ENCODE measurements at places on chromosomes 6 and 20.

DNA sequence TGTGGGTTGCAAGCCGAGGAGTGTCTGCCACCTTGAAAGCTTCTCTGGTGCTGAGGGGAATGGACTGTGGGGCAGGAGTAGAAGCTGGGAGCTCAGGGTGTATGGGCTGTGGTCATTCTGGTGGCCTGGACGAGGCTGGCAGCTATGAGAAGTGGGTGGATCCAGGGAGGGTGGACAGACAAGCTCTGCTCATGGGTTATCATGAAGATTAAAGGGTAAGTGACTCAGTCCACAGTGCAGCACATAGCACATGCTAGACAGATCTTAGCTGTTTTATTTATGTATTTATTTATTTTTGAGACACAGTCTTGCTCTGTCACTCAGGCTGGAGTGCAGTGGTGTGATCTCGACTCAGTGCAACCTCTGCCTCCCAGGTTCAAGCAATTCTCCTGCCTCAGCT lies 13.8 kb downstream of the RSPO4 start:
- DNase-seq, result no peak

- peak; percentile 19 for DNase-seq
Measured at GRCh38 chr6:106666282-106667021, 37.1 kb downstream of the QRSL1 start.

- no peak for DNase-seq
Measured at GRCh38 chr6:166526937-166527336, 59.5 kb downstream of the RAMACL start.

DNA sequence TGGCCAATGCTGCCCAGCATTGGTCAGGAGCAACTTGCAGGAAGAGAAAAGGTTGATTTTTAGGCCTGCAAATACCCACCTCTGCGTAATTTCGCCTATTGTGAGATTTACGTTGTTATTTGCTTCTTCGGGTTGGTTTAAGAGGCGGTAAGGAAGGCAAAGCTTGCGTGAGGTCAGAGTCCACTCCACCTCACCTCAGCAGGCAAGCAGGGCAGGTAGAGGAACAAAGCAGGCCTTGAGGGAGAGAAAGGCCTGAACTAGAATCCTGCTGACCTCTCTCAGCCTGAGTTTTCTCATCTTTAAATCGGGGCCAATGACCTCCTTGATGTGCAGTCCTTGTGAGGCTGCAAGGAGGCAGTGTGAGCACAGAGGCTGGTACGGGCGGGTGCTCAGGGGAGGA lies 239.1 kb downstream of the CDC5L start:
- no peak for DNase-seq

DNA sequence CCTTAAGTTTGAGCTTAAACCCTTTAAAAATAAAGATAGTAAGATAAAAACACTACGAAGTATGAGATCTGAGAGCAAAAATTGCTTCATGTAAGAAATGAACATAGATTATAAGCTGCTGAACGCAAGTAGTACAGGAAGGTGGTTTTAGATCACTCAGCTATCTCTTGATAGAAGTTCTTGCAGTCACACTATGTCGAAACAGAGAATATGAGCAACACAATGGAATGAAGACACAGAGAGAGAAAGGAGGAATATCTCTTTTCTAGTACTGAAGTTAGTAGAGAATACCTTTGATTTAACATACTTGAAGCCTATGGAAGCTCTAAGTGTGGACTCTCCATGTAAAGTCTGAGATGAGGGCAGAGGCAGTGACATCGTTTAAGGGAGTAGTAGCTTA lies 162.7 kb downstream of the CDK19 start:
- DNase-seq, result no peak

- peak; percentile 45 for DNase-seq
Measured at GRCh38 chr6:137975188-137975940, 108.3 kb downstream of the TNFAIP3 start.

DNA sequence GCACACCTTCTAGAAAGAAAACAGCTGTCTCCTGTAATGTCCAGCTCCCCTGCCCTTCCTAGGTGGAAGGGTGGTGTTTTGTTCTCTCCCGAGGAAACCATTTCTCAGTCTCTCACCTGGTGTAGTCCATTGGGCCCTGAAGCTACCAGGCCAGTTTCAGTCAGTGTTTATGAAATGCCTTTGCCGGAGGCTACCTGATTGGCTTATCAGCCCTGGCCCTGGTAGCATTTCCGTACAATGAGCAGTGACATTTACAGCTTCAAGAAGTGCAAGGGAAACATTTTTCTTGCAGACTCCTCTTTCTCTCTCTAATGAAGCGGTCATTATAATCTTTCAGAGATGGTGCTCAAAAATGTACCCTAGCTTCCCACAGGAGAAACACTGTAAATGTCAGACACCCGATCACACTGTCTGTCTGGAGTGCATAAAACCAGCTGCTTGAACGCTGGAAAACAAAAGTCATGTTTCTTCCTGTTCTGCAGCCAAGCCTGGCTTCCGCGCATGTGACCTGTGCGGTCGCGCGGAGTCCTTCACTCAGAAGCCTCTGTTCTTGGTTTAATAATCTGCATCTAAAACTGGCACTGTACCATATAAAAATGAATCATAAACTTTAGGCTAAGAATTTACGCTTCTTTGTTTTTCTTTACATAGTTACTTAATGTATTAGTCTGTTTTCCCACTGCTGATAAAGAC lies 28.4 kb upstream of the SAYSD1 start:
- no peak for DNase-seq

- no peak for DNase-seq
Measured at GRCh38 chr20:31859998-31860380, 10.3 kb downstream of the DUSP15 start.

- DNase-seq, result no peak
Measured at GRCh38 chr6:105397987-105398386, 4.9 kb downstream of the PREP start.

GRCh38 chr20:415820-416322 lies 7.8 kb downstream of the RBCK1 start:
- DNase-seq, result no peak

- DNase-seq, result no peak
Measured at GRCh38 chr6:112618849-112619248, 271.7 kb downstream of the RFPL4B start.

- no peak for DNase-seq
Measured at GRCh38 chr20:39523405-39523804, 561.3 kb downstream of the DHX35 start.

GRCh38 chr6:30917487-30917886 lies 3.4 kb downstream of the VARS2 start:
- no peak for DNase-seq

DNA sequence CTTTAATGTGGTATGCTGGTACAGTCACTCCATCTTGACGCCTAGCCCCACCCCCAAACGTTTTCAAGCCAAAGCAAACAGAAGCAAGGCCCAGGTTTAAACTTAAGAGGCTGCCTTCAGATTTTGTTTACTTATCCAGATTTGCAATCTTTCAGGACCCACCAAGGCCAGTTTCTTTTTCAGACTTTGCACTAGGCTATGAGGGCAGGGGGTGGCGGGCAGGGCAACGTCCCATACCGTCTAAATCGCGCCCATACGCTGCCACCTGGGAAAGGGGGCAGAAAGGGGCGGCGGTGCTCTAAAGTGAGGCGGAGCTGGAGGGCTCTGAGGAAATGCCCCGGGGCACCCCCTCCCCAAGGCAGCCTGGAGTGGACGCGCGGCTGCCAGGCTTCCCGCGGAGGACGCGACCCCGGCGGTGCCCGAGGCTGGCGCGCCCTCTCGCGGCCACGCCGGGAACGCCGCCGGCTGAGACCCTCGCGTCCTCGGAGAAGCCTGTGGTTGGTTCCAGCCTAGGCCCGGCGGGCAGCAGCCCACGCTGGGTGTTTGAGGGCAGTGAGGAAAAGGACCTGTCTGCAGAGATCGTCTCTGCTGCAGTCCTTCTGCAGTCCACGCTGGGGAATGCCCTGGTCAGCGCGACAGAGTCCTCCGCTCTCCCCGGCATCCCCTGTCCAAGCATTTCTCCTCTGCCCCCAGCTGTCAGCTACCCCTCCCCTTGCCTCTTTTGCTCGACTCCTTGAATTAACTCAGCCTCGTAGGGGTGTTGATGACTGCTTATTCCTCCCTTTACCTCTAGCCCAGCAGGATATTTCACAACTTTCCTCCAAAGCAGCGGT lies 129.2 kb upstream of the PRND start:
- peak; percentile 47 for DNase-seq

DNA sequence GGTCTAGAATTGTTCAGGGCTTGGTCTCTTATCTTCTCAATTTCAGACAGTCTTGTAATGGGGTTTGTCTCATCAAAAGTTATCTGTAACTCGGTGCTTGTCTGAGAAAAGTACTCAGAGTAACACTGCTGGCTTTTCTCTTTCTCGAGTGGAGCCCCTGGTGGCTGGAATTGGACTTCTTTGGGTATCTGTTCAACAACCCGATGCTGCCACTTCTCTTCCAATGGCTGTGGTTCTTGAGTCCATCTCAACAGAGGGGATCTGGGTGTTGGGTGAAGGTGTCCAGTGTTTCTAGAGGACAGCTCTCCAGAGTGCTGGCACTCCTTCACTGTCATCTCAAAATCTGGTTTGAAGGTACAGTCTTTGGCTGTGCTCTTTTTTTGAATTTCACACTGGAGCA lies 24.6 kb downstream of the DST start:
- DNase-seq, result no peak

- no peak for DNase-seq
Measured at GRCh38 chr6:39128106-39128505, 13.1 kb upstream of the SAYSD1 start.

GRCh38 chr6:88867841-88868731 lies 95.3 kb downstream of the RNGTT start:
- peak; percentile 1 for DNase-seq

DNA sequence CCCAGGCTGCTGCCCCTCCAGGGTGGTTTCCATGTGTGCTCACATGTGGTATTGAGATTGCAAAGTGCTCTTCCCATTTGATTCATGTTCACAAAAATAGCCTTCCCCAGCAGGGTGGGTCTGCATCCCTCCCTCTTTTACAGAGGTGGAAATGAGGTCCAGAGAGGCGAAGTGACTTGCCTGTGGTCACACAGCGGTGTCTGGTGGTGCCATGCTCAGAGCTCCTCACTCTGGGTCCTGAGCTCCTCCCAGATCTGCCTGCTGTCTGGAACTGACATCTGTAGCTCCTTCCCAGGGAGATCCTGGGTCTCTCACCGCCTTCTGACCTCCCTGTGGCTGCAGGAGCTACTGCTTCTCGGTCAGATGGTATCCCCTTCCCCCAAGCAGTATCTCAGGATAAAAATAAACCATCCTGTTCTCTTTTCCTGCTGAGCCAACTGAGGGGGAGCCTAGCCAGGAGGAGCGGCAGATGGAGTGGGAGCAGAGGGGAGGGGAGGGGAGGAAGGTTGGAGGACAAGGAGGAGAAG lies 11.9 kb downstream of the CD40 start:
- DNase-seq, result no peak

DNA sequence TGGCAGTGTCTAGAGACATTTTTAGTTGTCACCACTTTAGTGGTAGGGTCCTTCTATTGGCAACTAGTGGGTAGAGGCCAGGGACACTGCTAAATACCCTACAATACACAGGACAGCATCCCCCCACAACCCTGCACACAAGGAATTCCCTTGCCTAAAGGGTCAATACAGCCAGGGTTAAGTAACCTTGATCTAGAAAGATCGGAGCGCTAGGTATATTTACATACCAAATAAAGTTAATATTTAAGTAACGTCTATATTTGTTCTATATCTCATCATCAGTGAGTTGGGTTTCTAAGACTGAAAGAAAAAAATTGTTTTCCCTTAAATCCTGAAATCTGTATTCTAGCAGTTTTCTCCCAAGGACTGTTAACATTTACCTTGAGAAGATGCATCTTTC lies 16.1 kb downstream of the BFSP1 start:
- no peak for DNase-seq

GRCh38 chr20:19330731-19331130 lies 118.3 kb downstream of the SLC24A3 start:
- no peak for DNase-seq
